ENCODE measurements at places on chromosomes 1 and 21. TPM values are rescaled to one million over a fixed set of nuclear protein-coding genes. Genes with fewer than 3 reads are reported as not detected.

NENF gene
- total RNA-seq: 147 TPM

- DNase-seq: no peak
Observed at GRCh38 chr1:171972846-171973245, 131.5 kb downstream of the DNM3 start.

- DNase-seq: peak; percentile 24
Observed at GRCh38 chr1:147641695-147642592, 28.4 kb downstream of the ACP6 start.

ZNF670 gene
- 10.5 TPM for total RNA-seq

- DNase-seq: no peak
Observed at GRCh38 chr1:111597426-111597825, 22.2 kb upstream of the RAP1A start.
